ENCODE measurements at places on chromosomes 4 and X.
A peak's percentile ranks its signal among the peaks of the same experiment; 100 is the strongest.

- no peak for DNase-seq
These were observed 31.3 kb upstream of the ANAPC4 start for GRCh38 chr4:25345744-25346143.

- no peak for DNase-seq
These were observed 60.3 kb upstream of the CAMK2D start for GRCh38 chr4:113821856-113822255.

DNA sequence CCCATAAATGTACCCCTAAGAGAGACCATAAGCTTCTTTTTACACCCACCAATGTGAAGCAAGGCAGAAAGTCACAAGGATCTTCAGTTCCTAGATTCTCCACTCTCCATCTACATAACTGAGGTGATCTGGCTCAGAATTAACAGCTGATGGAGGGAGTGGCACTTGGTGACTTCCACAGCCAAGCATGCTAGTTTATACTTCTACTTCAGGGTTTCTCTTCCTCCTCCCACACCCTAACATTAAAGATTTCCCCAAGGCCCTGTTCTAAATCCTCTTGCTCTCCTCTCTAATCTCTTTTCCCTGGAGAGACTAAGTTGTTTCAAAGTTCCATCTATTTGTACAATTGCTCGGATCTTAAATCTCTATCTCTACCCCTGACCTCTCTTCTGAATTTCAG, 81.1 kb downstream of the MBNL3 start:
- no peak for DNase-seq

DNA sequence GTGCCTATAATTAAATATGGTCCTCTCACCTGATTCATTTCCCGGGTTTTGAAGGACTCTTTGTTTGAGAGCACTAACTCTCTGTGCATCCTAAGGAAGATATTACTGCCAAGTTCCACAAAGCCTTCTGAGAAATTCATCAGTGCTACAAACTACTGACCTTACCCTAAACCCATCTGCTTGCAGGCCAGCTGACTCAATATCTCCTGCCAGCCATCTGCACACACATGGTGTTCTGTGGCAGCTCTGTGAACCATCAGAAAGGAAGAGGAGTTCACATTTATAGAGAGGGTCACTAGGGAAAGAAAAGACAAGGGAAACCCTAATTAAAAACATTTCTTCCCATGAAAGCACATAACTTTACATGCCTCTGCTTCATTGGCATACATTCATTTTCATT, 156.7 kb downstream of the ATP10D start:
- DNase-seq, result no peak

GRCh38 chr4:75892508-75892907, 9.7 kb downstream of the PPEF2 start:
- no peak for DNase-seq

DNA sequence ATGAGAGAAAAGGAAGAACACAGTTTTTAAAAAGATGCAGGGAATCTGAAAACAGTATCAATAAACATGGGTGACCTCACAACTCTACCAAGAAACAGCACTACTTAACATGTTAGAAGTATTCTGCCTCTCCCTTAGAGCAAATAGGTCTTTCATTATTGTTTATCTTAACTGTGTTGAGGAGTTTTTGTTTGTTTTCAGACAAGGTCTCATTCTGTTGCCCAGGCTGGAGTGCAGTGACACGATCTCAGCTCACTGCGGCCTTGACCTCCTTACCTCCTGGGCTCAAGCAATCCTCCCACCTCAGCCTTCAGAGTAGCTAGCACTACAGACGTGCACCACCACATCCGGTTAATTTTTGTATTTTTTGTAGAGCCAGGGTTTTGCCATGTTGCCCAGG, 165.3 kb upstream of the PRDX4 start:
- DNase-seq, result no peak

GRCh38 chr4:24262084-24262483, 322.3 kb downstream of the DHX15 start:
- no peak for DNase-seq

GRCh38 chr4:189162888-189163287, 777.8 kb upstream of the FRG1 start:
- no peak for DNase-seq

DNA sequence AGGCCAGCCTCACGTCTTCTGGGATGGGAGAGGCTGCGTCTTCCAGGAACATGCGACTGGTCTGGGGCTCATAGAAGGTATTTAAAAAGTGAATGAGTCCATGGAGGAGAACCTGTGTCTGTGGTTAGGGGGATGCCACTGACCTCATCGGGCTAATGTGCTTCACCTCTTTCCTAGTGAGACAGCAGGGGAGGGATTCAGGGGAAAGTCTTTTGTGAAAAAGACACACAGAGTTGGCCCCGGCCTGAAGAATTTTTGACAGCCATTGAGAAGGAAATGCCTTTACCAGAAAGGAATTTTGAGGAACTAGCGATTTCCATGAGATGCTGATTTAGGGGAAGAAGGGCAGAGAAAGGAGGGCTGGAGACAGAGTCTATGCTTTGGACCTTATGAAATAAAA, 11.0 kb upstream of the C4orf50 start:
- DNase-seq, result no peak

GRCh38 chr4:156901871-156902270, 69.7 kb downstream of the PDGFC start:
- no peak for DNase-seq

GRCh38 chr4:119506806-119507205, 121.8 kb downstream of the PDE5A start:
- no peak for DNase-seq

DNA sequence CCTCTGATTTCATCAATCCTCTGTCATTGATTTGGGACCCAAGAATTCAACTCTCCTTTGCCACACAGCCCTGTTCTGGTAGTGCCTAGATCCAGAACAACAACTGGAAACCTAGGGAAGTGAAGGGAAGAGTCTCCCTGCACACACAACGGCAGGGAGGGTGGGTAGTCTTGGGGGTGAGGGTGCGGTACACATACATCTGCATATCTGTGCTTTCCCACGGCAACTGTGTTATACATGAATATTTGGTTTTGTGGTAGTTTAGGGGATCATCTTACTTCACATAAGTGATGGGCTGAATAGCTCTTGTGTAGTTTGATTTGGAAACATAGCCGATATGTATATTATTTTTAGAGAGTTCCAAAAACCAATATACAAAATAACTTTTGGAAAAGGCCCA, 3.3 kb upstream of the PRSS12 start:
- DNase-seq, result no peak

- DNase-seq, result no peak
These were observed 33.8 kb downstream of the UCHL1 start for GRCh38 chr4:41290479-41290878.

GRCh38 chr4:72136429-72136828, 104.6 kb downstream of the NPFFR2 start:
- DNase-seq, result no peak

DNA sequence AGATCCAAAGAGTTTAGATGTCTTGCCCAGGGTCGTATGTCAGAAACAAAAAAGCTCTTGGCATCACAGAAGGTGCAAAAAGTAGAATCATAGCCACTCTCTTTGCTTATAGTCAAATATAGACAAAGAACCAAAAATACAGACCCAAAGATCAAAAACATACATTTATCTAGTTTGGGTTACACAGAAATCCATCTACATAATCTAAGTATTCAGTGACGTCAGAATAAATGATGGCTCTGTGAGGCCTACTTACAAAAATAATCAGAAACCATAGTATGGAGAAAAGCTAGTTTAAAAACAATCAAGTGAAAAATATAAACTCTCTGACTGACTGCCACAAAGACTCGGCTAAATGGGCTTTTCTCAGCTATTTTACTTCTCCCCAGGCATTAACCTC, 126.8 kb downstream of the MAPK10 start:
- no peak for DNase-seq

DNA sequence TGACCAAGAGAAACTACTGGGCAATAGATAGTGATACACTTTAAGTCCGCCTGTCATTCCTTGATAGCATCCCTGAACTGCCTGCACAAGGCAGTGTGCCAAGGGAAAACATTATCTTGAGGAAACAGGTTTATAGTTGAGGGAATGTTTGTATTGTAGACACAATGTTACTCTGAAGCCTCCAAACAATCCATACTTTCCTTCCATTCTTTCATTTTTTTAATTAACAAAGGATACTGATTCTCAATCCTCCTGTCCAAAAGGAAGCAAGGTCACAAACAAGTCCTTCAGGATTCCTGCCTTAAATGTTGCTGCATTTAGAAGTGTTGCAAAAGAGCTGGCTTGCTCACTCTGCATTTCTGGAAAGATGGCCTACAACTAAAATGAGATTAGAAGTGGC, 61.7 kb upstream of the PRSS48 start:
- DNase-seq, result no peak

- no peak for DNase-seq
These were observed 141.6 kb upstream of the AADAT start for GRCh38 chr4:170231377-170231776.

- DNase-seq, result no peak
These were observed 47.4 kb downstream of the SMIM14 start for GRCh38 chr4:39591290-39591689.

GRCh38 chr4:146134761-146135445, 40.6 kb upstream of the LSM6 start:
- peak; percentile 34 for DNase-seq

- DNase-seq, result no peak
These were observed 4.2 kb upstream of the PPARGC1A start for GRCh38 chr4:23894021-23894420.

DNA sequence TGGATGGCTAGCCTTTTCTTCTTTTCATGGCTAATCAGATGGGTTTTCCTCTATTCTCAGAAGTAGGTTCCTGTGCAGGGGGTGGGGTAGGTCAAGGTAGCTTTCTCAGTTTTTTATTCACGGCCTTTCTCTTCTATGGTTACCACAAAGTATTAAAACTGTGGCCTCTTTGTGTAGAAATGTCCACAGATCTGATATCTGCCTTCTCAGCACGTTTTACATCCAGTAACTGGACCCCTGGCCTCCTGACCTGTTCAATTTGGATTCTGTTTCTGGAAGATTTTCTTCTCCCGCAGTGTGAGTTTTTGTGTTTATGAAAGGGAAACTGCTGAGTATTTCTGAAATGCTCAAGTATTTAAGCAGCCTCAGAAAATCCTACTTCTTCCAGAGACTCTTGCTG, 688.5 kb downstream of the RAPGEF2 start:
- DNase-seq, result no peak

- peak; percentile 22 for DNase-seq
These were observed 29.1 kb downstream of the TTC29 start for GRCh38 chr4:146916479-146917076.

- DNase-seq, result peak; percentile 13
These were observed 195.6 kb upstream of the TACR3 start for GRCh38 chr4:103915224-103915869.

GRCh38 chrX:20354505-20354904, 87.8 kb upstream of the RPS6KA3 start:
- no peak for DNase-seq

DNA sequence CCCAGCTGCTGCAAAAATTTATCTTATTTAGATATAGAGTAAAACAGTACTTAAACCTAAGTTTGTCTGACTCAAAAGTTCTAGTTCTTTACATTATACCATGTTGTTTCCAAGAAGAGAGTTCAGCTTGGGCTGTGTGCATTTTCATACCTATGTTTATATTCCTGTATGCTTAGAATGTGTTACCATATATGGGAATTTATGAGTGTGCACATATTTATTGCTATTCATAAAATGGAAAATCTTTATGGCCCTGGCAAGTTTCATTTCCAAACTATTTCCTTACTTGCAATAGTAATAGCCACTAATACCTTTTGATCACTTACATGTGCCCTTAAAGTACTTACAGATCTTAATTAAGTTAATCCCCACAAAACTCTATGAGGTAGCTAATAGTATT, 2.6 kb downstream of the HEPH start:
- DNase-seq, result no peak

GRCh38 chr4:90421161-90421560, 294.0 kb downstream of the CCSER1 start:
- no peak for DNase-seq

GRCh38 chrX:129638917-129639316, 15.8 kb downstream of the APLN start:
- no peak for DNase-seq

- no peak for DNase-seq
These were observed 276.0 kb downstream of the SHOX start for GRCh38 chrX:906586-906985.

GRCh38 chr4:139214039-139214534, 37.1 kb upstream of the ELF2 start:
- no peak for DNase-seq

GRCh38 chr4:65661471-65661870, 8.8 kb downstream of the EPHA5 start:
- no peak for DNase-seq

- DNase-seq, result no peak
These were observed 53.6 kb downstream of the LIN54 start for GRCh38 chr4:82957045-82957444.

GRCh38 chr4:81442484-81443085, 29.1 kb downstream of the RASGEF1B start:
- DNase-seq, result no peak

Measured in fibroblast of the conjunctiva (primary cell).